Type B pancreatic cell (in vitro differentiated cells): ENCODE measurements at places on chromosomes 4 and X.

- DNase-seq: peak; percentile 83
Measured at GRCh38 chr4:56908206-56909085, 746 bp downstream of the REST start.

DNA sequence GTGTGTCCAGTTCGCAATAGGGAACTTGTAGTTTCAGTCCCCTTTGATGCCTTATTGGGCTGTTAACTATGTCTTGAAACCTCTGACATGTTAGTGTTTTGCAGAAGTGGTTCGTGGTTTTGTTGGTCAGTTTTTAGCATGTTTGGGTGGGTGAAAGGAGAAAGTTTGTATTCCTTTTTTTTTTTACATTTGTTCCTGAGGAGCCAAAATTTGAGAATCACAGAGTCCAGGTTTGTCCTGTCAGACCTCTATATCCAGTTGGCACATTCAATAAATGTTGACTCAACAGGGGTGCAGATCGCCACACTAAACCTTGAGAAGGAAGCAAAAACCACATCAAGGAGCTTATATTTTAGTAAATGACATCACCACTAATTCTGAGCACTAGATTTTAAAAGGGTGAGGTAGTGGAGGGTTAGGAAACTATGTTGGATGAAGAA lies 26.2 kb downstream of the DLG3 start:
- DNase-seq: no peak

- no peak for DNase-seq
Measured at GRCh38 chrX:17605676-17606075, 131.6 kb upstream of the SCML1 start.

DNA sequence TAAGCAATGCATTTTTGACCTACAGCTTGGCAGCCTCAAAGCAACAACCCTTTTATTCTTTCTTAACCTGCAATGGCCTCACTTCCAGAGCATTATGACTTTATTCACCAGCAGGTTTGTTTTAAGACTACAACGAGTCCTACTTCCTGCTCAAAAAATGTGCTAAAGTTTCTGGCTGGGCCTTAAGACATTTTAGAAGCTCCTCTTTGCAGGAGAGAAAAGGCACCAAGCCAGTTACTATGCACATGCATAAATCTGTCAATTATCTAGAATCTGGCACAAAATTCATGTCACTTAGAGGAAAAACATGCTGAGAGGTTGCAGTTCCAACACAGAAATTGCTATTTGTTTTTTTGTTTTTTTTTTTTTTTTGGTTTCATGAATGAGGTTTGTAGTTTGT lies 223.0 kb upstream of the EPHA5 start:
- DNase-seq: no peak

DNA sequence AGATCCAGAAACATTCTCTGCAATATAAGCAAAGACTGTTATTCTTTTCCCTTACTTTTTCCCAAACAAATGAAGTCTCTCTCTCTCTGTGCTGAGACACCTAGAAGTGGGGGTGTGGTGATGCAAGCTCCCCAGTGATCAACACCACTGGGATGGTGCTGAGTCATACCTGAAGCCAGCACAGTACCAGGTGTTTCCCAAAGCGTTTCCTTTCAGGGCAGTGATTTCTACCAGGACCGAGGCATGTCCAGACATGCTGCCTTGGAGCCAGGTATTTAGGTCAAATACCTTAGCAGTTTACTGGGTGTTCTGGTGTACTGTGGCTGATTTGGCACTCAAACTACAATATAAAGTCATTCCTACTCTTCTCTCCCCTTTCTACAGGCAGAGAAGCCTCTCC lies 726.5 kb downstream of the FAM133A start:
- no peak for DNase-seq

- no peak for DNase-seq
Measured at GRCh38 chrX:40095583-40096394, 2.0 kb downstream of the BCOR start.

- DNase-seq: peak; percentile 66
Measured at GRCh38 chrX:84188320-84188834, 378 bp upstream of the RPS6KA6 start.

- no peak for DNase-seq
Measured at GRCh38 chr4:38149997-38150671, 189.9 kb downstream of the PTTG2 start.

GRCh38 chrX:40143001-40143400 lies 45.2 kb upstream of the BCOR start:
- DNase-seq: no peak

GRCh38 chrX:78024349-78025059 lies 55.1 kb upstream of the PGAM4 start:
- DNase-seq: no peak

GRCh38 chr4:26365537-26366150 lies 44.8 kb downstream of the RBPJ start:
- DNase-seq: no peak

DNA sequence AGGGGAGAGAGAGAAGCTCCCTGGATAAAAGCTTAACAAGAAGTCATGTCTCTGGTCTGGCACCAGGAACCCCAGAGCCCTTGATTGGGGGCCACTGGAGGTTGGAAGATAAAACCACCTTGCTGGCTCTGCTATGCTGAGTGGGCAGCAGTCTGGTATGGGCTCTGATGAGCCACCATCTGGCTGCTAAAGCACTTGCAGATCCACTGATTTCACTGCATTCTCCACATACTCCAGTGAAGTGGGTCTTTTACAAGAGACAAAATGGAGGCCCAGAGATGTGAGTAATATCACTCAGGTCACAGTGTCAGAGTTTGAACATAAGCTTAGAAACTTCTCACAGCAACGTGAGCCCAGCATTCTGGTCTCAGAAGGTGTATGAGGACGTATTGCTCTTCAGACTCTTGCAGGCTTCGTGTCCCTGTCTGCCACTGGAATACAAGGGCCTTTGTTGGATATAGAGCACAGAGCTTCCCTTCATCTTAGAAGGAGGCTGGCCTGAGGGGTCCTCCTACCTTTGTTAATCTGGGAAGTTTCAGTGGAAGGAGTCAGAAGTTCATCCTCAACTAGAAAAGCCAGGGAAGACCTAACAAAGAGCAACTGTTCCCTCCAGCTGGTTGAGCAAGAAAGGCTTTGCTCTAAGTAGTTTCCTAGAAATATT lies 11.8 kb downstream of the CLDN2 start:
- DNase-seq: no peak

DNA sequence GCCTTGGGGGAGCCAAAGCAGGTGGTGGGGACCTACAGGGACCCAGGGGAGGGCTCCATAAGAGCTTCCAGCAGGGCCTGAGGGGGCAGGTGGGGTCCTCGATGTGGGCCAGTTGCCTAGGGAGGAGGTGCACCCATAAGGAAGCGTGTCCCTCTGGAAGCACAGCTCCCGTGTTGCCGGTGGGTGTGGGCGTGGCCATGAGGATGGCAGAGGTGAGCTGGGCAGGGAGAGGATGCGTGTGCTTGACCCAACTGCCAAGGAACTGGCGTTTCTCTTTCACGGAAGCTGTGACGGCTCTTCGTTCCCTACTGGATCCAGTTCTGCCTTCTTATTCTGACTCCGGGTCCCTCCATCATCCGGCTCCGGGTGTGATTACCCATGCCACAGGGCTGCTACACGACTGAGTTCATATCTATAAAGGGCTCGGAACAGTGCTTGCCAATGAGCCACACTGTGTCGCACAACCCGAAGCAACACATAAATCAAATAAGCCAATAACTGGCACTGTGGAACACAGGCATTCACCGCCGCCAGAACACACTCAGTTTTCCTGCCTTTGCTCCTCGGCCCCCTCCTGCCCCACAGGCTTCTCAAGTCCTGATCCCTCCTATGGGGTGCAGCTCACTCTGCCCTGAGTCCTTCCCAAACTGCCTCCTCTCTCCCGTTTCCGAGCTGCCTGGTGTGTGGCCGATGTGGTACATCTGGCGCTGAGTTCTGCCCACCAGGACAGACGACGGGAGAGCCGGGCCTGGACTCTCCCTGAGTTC lies 35.5 kb downstream of the RNF212 start:
- no peak for DNase-seq

DNA sequence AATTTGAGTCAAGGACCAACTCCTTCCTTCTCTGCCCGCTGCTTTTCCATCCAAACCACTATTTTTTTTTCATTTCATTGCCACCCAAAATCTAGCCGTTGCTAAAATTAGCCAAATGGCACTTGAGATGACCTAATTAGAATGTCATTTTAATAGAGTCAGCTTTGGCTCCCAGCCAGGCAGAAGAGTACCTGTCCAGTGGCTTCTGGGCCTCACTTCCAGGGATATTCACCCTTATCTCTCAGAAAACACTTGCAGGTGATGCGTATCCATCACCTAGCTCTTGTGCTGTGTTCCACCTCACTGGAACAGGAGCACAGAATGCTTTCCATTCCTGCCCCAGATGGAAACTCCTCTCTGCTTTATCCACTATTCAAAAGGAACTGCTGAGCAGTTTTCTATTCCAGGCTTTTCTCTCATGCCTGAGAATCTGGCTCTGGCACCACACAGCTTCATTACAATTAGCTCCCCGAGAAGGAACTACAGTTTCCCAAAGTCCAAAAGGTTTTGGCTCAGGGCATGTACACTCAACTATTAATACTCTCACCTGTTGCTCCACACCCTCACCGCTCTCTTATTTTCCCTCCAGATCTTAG lies 18.5 kb downstream of the MAGEA9B start:
- DNase-seq: no peak

DNA sequence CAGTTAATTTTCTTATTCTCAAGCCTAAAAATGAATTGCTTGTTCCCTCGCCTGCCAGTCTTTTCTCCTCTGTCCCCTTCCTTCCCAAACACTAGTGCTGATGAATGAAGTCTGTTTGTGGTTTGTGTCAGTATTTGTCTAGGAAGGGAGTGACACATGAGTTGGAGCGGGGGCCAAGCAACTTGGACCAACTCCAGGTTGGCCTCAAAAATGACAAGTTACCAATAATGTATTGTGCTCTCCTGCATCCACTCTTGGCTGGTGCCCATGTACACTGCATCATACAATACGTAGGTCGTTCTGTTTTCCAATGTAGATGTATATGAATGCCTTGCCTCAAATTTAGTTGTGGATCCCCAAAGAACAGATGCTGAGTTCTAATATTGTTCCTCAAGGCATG lies 223.0 kb upstream of the GPC4 start:
- no peak for DNase-seq

GRCh38 chr4:138680256-138680655 lies 335.3 kb upstream of the NOCT start:
- no peak for DNase-seq

DNA sequence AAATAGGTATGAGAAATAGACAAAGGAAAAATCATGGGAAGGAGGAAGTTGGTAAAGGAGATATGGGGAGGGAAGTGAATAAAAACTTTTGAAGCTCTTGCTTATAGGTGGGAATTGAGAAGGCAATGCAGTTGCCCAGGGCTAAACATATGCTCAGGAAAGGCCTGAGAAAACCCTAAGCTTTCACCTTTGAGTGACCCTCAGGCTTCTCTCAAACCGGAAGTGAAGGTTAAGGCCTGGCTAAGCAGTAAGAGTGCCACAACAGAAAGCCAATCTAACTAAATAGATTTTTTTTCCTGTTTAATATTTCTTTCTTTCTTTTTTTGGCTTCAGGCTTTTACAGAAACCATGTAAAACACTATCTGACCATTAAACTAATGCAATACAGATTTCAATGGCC lies 69.5 kb upstream of the GABRA3 start:
- no peak for DNase-seq

DNA sequence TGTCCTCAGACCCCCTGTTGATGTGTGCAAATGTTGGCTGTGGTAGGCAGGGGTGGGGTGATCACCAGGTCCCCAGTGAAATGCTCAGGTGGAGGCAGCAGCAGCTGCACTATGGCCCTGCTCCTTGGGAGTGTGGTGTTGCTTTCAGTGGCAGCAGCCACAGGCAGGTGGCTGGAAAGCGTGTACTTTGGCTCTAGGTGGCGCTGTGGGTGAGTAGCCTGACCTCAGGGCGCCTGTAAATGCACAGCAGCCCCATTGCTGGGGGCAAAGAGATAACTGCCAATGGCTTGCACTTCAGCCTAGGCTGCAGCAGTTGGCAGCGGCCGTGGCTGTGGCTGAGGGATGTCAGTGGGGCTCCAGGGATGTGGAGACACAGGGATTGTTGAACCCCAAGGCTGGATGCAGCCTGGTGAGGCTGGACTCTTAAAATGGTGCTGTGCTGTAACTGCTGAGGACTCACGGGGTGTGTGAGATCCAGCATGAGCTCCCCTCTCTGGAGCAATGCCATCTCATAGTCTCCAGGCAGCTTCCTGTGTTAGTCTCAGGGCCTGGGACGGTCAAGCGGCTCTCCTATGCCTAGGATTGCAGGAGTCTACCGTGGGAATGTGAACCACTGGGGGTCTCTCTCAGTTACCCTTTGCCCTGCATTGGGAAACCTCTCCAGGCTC lies 421.7 kb upstream of the HTR2C start:
- DNase-seq: no peak

- no peak for DNase-seq
Measured at GRCh38 chrX:152819732-152820131, 10.8 kb downstream of the CETN2 start.

DNA sequence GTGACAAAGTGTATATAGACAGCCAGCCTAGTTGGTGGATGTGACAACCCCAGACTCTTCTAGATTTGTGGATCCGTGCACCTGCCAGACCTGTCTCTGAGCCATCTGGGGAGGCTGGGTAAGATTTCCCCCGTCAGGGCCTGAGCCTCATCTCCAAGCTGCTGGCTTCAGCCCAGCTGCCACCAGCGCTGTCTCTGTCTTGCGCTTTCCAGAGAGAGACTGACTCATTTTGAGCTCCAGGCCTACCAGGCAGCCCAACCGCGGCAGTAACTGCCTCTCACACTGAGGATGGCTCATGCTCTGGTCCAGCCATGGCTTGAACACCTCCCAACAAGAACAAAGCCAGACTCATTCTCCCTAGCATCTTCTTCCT lies 26.4 kb downstream of the NOP14 start:
- DNase-seq: no peak

- no peak for DNase-seq
Measured at GRCh38 chrX:57674861-57675260, 5.2 kb downstream of the NLRP2B start.

DNA sequence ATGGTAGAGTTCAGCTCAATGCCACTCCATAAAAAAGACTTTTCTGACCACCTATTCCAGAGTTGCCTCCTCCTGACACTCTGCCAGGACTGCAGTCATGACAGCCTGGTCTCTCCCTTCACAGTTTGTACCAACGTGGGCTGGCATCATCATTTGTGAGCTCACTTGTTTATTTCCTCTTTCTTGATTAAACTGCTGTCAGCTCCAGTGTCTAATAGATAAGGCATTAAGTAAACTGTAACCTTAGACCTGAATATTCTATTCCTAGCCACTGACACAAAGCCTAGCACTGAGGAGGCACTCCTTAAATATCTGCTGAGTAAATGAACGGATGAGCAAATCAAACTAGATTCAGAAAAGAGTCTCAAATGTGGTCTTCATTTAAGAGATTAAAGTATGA lies 48.7 kb downstream of the DDX60 start:
- DNase-seq: no peak

GRCh38 chrX:150768132-150768485 lies 74.9 kb downstream of the MTMR1 start:
- no peak for DNase-seq

DNA sequence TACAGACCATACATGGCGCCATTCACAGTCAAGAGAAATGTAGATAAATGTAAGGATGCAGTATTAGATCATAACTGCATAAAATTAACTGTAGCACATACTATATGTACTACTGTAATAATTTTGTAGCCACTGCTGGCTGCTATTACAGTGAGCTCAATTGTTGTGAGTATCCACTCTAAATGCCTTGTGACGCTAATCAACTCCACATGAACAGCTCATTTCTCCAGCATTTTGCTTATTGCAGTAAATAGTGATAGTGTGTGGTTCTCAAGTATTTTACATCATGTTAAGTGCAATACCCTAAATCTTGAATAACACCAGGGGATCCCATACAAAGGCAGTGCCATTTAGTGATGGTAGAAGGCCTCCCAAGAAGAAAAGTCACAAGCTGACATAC lies 21.2 kb downstream of the FGFBP1 start:
- DNase-seq: no peak
